ENCODE measurements at places on chromosomes 16 and 17. TPM values are rescaled to one million over a fixed set of nuclear protein-coding genes. Genes with fewer than 3 reads are reported as not detected.

RUNDC3A gene
- total RNA-seq = 0.45 TPM

MYH3 gene
- total RNA-seq = 0.87 TPM

GPRC5B gene
- total RNA-seq = 103 TPM

DNA sequence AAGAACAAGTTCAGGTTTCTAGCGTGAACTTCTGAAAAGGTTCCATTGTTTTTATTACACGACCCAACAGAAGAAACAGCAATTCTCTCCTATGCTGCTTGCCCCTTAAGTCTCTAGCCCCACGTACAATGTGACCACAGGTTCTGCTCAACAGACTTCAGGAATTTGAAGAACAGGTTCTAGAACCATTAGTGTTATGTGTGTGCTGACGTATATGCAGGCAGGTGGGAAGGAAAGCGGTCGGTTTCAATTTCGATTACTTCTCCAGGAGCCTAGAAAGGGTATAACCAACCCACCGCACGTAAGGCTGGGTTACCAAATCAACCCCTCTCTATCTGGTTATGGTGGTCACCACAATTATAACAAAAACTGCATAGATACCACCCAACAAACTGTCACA is 39.4 kb downstream of the XPO6 start:
- no peak for DNase-seq

FTO gene
- total RNA-seq = 71.8 TPM

HS3ST2 gene
- total RNA-seq = 0.17 TPM

Data from left ventricle myocardium superior (tissue), 1 donor.